HEK293T (cell line): ENCODE measurements at places on chromosomes 7 and 10.

DNA sequence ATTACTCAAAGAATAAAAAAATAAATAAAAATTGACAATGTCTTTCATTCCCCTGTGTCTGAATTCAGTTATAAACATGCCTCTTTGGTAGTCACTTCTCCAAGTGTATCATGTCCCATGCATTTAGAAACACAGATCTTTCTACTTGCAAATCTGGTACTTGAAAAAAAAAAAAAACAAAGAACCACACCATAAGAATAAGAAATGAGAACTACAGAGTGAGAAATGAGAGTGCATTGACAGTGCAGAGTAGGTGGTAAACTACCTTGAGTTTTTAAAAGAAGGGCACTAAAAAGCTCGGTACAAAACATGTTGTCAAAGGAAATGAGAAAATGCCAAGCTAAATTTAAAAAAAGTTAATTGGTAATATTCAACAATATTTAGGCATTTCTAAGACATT is 123.0 kb downstream of the GPR85 start:
- no peak for DNase-seq

DNA sequence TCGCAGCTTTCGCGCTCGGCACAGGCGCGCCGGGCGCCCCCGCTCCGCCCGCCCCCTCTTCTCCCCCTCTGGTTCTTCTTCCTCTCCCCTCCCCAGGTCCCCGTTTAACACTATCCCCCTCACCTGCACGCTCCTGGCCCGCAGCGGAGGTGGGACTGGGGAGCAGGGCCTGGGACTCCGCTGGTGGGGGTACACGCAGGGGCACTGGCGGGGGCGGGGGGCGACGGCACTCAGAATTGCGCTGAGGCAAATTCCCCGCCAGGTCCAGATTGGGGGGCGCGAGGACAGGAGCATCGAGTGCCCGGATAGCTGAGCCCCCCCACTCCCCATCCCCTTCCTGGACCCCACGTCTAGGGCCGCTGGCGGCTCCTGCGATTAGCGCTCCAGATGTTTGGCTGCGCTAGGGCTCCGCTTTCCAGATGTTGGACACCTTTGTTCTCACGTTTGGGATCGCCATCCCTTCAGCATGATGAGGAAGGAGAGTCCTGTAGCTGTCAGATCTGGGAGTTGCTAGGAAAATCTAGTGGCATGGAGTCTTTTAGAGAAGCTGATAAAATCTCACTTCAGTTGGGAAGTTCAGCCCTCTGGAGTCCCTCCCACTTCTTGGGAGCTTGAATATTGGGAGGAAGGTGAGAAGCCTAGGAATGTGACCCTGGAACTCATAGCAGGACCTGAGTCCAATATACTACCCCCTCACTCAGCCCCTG is 31.4 kb upstream of the PAX2 start:
- no peak for DNase-seq

- no peak for DNase-seq
These were observed 49.8 kb downstream of the SPOCK2 start for GRCh38 chr10:72038458-72039001.

DNA sequence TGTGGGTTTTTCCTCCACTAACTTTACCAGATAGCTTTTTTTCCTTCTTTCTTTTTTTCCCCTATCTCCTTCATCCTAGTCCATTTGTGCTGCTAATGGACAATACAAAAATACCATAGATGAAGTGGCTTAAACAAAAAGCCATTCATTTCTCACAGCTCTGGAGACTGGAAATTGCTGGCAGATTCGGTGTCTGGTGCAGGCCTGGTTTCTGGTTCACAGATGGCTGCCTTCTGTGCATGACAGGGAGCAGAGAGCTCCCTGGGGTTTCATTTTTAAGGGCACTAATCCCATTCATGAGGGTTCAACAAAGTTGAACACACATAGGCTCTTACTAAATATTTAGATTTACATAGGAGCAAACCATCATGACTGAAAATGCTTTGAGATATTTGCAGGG is 467.4 kb downstream of the TYW1 start:
- no peak for DNase-seq

DNA sequence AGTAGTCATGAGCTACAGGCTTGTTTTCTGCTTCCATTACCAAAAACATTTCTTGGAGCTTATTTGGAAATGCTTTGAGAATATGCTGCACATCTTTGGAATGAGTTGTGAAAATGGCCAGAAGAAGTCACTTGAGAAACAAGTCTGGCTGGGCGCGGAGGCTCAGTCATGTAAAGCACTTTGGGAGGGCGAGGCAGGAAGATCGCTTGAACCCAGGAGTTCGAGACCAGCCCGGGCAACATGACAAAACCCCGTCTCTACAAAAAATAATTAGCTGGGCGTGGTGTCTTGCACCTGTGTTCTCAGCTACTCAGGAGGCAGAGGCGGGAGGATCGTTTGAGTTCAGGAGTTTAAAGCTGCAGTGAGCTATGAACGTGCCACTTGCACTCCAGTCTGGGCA is 882 bp upstream of the CHCHD1 start:
- no peak for DNase-seq

DNA sequence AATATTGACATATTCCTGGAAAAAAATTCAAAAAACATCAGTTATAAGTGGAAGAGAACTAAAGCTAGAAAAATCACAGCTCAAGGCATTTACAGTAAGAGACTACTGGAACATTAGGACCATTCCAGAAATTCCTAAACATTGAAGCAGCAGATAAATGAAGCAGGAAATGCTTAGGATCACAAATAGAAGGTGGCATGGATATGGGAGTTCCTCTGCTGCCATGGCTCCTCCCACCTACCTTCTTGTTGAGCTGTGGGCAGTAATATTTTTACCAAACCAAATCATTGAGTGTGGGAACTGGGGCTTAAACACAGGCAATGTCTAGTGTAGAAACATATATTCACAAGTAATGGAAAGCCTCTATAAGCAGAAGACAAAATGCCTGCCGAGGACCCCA is 292.8 kb downstream of the ANKRD7 start:
- no peak for DNase-seq

DNA sequence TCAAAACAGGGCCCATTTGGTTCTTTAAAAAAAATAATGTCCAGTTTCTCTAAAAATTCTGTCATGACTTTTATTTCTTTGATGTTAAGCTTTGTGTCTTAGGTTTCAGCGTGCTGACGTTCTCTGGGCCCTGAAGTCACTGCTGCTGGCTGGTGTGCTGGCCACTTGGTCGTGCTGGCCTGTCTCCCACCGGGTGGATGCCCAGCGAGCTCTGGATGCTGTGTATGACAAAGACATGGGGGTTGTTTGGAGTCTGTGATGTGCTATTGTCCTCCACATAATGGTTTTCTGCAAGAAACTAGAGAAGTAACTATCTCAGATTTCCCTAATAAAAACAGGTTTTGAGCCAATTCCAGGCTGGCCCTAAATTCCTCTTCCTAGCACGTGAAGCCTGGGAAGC is 9.5 kb upstream of the IDI2 start:
- no peak for DNase-seq

DNA sequence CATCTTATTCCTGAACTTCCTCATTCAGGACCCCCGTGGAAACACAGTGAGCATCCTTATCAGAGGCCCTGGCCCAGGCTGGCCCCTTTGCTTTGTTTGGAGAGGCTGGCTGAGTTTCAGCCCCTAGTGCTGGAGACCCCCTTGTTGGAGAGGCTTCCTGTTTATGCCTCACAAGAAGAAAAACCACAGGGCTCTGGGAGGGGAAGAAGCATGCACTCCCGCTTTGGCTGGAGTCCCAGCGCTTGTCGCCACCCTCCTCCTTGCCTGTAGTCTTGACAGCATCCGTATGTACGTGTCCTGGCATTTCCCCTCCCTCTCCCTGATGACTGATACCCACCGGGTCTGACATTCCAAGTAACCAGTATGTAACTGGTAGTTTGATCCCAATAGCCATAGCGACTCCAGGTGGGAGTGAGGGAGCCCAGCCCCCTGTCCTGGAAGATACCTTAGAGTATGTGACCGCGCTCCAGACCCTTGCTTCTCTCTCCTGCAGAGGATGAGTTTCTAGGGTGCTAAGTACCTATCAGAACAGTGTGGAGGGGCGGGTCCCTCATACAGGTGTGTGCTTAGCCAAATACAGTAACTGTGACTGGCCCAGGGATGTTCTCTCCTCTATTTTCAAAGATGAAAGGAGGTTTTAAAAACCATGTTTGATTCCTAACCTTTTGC is 6.9 kb upstream of the ATP6V0E2 start:
- DNase-seq: no peak
